Coronary artery (tissue), 2 donors: ENCODE measurements at places on chromosomes 13 and 19.

DNA sequence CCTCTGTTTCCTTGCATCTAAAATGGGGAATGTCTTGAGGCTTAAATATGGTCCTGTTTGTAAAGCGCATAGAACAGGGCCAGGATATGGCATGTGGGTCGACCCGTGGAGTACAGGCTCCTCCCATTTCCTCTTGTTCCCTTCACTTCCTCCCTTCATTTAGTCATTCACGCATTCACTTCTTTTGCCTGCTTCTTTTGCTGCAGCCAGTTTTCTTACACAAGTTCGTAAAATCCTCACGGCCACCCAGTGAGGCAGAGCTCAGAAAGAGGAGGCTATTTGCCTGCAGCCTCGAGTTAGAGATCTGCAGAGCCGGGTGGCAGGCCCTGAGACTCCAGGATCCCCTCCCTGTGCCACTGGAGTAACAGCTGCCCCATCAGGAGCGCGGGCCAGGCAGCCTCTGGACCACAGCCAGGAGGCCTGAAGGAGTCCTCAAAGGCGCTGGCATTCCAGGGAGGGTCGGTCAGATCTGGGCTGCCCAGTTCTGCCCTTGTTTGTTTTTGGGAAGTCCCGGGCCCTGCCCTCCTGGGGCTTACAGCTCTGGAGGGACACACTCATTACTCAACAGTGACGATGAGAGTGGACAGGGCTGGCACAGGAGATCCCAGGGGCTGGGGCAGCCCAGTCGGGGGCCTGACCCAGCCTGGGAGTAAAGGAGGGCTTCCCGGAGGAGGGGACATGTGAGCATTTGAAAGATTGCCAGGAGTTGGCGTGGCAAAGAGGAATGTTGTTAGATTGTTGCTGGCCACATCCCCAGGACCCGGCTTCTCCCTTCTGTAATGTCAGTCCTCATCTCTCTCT lies 4.6 kb downstream of the PPP5C start:
- DNase-seq: peak; percentile 93

GRCh38 chr19:38801359-38802095 lies 11.2 kb downstream of the LGALS4 start:
- DNase-seq: no peak

GRCh38 chr19:17737690-17738153 lies 13.6 kb upstream of the FCHO1 start:
- DNase-seq: no peak

GRCh38 chr19:29492769-29493168 lies 33.0 kb upstream of the VSTM2B start:
- DNase-seq: no peak

GRCh38 chr13:30904043-30904442 lies 2.0 kb upstream of the MEDAG start:
- DNase-seq: no peak

- DNase-seq: no peak
Measured at GRCh38 chr19:5908773-5909442, 4.2 kb downstream of the VMAC start.

- no peak for DNase-seq
Measured at GRCh38 chr19:751501-752341, 809 bp downstream of the MISP start.
